ENCODE measurements at places on chromosomes 16 and 17.

- DNase-seq = no peak
Measured at GRCh38 chr17:8345052-8345690, 5.5 kb downstream of the ODF4 start.

DNA sequence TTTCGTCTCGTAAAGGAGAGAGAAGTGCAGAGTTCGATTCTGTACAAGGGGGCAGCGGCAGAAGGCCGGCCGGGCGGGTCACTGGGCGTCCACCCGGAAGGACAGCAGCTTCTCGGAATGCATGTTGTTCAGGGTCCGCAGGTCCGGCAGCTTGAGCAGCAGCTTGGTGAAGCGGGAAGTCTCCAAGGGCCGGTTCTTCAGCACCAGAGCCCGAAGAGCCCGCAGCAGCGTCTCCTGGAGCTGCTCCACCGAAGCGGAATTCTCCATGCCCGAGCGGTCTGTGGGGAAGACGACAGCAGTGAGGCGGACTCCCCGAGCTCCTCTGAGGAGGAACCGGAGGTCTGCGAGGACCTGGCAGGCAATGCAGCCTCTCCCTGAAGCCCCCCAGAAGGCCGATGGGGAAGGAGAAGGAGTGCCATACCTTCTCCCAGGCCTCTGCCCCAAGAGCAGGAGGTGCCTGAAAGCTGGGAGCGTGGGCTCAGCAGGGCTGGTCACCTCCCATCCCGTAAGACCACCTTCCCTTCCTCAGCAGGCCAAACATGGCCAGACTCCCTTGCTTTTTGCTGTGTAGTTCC lies 7.3 kb downstream of the NR1D1 start:
- no peak for DNase-seq

- no peak for DNase-seq
Measured at GRCh38 chr16:25845901-25846300, 154.1 kb downstream of the HS3ST4 start.

- no peak for DNase-seq
Measured at GRCh38 chr17:73546770-73547536, 97.3 kb downstream of the SDK2 start.

GRCh38 chr17:77213778-77214132 lies 73.0 kb downstream of the SEC14L1 start:
- DNase-seq = no peak

- DNase-seq = no peak
Measured at GRCh38 chr16:56605475-56605874, 2.9 kb upstream of the MT2A start.

DNA sequence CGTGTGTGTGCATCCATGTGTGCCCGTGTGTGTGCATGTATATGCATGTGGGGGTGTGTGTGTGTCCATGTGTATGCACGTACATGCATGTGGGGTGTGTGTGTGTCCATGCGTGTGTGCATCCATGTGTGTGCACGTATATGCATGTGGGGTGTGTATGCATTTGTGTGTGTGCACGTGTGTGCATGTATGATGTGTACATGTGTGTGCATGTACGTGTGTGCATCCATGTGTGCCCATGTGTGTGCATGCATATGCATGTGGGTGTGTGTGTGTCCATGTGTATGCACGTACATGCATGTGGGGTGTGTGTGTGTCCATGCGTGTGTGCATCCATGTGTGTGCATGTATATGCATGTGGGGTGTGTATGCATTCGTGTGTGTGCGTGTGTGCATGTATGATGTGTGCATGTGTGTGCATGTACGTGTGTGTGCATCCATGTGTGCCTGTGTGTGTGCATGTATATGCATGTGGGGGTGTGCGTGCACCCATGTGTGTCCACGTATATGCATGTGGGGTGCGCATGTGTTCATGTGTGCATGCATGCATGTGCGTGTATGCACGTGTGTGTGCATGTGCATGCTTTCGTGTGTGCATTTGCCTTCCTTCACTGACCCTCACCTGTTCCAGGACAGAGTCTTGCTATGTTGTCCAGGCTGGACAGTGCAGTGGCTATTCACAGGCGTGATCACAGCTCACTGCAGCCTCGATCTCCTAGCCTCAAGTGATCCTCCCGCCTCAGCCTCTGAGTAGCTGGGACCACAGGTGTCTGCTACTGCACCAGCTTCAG lies 129.6 kb upstream of the TNRC6C start:
- no peak for DNase-seq

DNA sequence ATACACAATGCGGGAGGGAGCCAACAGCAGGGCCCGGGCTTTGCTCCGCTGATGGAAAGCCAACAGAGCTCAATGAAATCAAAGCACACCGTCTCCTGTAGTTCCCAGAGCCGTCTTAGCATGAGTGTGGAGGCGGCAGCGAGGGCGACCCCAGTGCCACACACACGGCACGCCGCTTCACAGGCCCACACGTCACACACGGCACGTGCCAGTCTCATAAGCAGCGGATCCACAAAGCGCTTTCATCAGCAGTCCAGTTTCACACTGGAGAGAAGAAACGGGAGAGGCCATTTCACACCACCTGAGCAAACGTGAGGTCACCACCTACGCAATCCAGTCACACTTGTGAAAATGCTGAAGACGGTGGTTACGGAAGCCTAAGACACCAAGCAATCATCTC lies 34.8 kb downstream of the CYB5D2 start:
- no peak for DNase-seq

- DNase-seq = no peak
Measured at GRCh38 chr16:72427783-72428331, 255.9 kb upstream of the PMFBP1 start.

GRCh38 chr16:19085679-19086200 lies 18.3 kb downstream of the COQ7 start:
- no peak for DNase-seq

DNA sequence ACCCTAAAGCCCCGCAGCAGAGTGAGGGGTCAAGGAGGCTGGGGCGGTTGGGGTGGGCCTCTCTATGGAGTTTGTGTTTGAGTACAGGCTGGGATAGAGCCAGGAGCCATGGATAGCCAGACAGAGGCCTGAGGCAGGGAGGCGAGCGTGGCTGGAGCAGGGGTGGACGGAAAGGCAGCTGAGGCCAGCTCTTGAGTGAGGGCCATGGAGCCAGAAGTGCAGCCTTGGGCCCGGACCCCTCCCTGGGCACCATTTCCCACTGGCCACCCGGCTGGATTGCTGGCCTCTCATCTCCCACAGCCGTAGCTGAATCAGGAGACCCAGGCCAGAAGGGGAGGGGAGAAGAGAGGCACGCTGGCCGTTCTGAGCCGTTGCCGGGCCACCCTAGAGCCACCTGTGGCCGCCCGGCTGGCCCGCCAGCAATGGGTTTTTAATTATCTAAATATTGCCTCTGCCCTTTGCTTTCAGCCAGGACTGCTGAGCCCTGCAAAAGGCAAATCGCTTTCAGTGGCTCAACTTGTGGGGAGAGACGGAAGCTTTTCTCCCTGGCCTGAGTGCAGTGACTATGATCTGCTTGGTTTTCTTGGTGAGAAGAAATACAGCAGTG lies 75.2 kb upstream of the GSE1 start:
- no peak for DNase-seq

DNA sequence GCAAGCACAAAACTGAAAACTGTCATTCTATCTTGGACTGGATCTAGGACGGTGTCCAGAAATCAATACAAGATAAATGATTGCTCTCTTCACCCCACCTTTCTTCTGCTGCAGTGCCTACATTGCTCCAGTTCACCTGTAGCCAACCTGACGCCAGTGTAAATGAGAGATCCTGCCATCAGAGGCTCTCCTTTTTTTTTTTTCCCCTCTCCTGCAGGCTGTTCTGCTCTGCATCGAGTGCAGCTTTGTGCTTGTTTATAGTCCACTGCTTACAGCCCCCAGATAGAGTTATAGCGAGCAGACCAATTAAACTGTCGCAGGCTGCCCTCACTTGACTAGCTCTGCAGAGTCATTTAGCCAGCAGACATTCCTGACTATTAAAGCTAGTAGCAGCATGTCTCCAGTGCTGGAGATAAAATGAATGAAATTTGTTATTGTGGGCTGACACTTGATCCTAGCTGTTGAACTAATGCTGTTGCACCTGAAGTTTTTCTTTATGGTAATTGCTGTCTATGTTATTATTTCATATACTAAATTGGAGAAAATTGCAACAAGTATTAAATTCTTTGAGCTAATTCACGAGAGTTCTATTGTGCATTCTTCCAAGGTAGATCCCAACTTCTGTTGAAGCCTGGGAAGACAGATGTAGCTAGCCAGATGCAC lies 257.1 kb downstream of the FTO start:
- no peak for DNase-seq

DNA sequence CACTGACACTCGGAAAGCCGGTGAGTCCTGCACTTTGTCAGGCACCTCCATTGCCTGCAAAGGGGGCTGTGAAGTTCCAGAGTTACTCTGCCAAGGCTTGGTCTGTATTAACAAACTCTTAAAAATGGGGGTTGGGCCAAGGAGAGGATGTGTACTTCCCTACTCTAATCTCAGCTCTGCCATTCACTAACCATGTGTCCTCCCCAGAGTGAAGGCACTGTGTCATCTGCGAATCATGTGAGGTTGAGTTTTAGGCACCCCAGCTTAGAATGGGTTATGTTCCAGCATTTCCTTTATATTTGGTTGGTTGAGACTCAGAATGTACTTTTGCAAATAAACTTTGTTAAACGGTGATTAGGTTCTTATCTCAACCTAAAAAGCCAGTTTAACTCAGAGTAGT lies 24.9 kb downstream of the ERCC4 start:
- DNase-seq = no peak

GRCh38 chr16:11159282-11159681 lies 96.7 kb downstream of the SOCS1 start:
- DNase-seq = no peak
